Fibroblast of skin of right biceps (primary cell): ENCODE measurements at places on chromosomes 5 and 9.

DNA sequence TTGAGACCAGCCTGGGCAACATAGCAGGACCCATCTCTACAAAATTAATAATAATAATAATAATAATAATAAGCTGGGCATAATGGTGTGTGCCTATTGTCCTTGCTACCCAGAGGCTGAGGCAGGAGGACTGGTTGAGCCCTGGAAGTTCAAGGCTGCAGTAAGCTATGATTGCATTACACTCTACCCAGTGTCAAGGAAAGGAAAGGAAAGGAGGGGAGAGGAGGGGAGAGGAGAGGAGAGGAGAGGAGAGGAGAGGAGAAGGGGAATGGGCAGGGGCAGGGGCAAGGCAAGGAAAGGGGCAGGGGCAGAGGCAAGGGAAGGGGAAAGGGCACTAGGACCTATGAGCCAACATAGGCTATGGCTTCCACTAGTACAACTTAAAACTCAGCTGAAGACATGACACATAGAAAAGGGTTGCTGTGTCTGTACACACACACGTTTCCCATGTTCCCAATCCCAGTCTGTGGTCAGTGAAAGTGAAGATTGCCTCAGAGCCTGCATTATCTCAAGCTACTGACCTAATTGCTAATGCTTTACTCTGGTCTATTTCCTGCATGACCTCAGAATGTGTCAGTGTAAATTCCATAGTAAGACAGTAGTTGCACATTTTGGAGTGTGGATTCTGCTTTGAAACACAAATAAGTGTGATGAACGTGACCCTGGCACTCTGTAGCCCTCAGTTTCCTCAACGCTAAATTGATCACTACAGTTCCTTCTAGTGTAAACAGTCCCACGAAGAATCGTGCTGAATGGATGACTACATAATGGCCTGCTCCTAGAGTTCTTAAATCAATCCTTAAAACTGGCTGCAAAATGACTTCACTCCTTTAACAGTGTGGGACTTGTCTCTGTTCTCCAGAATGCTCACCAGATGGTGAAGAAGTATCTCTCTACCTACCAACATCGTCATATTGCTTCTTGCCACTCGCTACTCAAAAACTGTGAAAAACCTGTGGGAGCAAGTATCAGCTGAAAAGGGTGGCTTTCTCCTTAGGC lies 497.0 kb downstream of the RAB3C start:
- DNase-seq, result peak; percentile 94

DNA sequence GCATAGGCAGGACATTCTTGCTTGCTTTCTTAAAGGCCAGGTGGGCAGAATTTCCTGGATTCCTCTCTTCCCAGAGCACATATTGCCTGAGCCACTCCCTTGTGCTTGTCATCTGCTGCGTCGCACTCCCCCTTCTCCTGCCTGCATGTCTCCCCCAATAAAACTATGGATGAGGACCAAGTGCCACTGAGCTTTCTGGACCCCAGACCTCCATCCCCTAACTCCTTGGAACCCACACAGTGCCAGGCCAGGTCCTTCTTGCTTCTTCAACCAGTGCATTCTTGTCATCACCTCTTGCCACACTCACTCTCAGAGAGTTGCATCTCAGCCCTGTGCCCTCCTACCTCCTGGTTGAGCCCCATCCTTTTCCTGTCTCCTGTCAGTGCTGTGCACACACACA lies 157.9 kb upstream of the PANK3 start:
- no peak for DNase-seq

DNA sequence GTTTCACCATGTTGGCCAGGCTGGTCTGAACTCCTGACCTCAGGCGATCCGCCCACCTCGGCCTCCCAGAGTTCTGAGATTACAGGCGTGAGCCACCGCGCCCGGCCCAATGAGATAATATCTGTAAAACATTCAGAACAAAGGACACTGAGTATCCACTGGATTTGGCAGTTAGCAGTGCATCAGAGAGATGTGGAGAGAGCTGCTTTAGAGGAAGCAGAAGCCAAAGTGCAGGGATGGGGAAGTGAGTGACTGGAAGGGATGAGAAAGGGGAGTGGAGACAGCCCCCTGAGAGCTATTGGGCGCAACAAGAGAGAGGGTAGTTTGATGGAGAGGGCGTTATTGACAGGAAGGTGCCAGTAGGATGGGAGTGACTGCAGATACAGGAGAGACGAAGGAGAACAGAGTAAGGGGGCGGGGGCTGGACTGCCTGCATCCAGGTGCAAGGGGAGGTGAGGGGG lies 157.5 kb upstream of the SHB start:
- DNase-seq, result no peak

GRCh38 chr5:117220730-117221129 lies 646.1 kb upstream of the SEMA6A start:
- peak; percentile 4 for DNase-seq

DNA sequence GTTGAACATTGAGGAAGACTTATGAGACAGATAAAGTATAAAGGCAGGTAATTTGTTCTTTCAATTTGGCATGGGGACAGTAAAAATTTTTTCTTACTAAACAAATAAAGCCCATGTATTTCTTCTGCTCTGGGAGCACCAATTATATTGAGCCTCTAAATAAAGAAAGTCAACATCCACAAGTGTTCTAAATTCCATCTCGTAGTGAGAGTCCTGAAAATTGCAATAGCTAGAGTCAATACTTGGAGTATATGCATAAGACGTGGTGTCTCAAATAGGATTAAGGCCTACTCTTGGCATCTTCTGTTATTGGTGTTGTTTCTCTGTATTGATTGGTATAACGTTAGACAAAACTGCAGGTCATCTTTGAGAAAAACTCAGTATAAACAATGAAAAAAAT lies 120.5 kb upstream of the CDKN2B start:
- no peak for DNase-seq

GRCh38 chr5:95261437-95262175 lies 23.3 kb downstream of the MCTP1 start:
- peak; percentile 40 for DNase-seq

DNA sequence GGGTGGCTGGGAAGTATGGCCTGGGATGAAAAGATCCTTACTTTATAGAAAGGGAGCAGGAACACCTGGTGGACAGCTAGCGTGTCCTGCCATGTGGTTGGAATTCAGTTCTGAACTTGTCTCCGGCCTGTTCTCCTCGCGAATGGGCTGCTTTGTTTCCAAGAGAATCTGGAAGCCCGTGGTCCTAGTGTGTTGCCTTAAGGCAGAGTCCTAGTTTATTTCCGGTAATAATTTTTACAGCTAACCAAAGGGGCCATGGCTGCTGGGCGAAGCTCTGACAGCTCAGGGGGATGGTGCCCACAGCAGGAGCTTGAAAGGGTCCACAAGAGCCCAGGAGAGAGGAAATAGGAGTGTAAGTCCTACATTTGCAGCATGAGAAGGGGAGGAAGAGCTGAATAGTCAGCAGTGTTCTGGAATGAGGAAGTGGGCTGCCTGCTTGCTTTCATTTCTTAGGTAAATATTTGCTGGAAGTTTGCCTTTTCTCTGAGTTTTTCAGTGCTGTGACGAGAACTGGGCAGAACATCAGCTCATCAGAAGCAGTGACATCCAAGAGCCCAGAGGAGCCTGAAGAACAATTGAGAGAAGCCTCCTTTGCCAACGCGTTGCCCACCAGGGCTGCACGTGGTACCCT lies 13.1 kb upstream of the IGFBPL1 start:
- peak; percentile 76 for DNase-seq

DNA sequence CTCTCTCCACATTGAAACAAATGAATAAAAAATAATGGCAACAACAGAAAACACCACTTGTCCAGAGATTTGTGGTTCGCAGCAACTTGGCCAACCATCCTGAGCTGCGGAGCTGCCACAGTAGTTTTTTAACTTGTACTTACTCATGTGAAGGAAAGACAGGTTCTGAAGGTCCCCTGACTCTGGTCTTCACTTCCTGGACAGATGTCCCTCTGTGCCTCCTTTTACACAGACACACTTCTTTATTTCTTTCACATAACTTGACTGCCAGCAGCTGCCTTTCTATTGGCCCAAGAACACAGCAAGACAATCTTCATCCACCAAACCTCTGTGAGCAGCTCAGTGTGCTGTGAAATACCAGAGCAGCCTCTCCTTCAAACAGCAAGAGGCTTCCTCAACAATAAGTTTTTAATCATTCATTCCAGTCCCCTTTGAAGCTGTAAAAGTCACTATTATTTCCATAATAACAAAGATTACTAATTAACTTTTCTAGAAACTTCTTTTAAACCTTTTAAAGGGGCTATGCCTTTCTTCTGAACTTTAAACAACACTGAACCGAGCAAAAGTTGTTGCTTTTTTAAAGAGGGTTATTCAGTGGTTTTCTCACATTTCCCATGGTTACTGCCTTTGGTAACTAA lies 198.7 kb downstream of the NR2F1-AS1 start:
- no peak for DNase-seq

DNA sequence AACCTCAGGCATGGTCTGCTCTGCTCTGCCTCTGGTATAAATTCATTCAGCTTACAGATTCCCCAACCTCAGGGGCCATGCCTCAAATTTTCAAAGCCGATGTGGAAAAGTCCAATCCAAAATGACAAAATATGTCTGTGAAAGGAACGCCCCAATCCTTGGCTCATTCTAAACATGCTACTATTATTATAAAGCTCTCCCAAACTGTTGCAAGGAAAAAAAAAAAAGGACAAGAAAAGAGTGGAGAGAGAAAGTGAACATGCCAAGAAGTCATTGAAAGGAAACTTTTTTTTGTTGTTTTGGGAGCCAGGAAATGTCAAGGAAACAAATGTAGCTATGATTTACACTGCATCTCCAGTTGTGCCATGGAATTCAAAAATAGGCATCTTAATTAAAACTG lies 3.8 kb downstream of the COL23A1 start:
- DNase-seq, result no peak
